D341Med (cell line): ENCODE measurements at places on chromosomes 6 and 20.
A peak's percentile ranks its signal among the peaks of the same experiment; 100 is the strongest.

GRCh38 chr20:21804802-21805201 lies 99.3 kb downstream of the PAX1 start:
- no peak for DNase-seq

- DNase-seq: no peak
Measured at GRCh38 chr6:9593554-9593953, 821.3 kb downstream of the TFAP2A start.

- no peak for DNase-seq
Measured at GRCh38 chr6:4434655-4435054, 299.3 kb upstream of the ECI2 start.

- no peak for DNase-seq
Measured at GRCh38 chr6:131430531-131430930, 142.5 kb upstream of the ARG1 start.

- DNase-seq: peak; percentile 36
Measured at GRCh38 chr20:63521602-63522001, 1.0 kb downstream of the PPDPF start.

- no peak for DNase-seq
Measured at GRCh38 chr6:31782126-31782855, 5.2 kb upstream of the VWA7 start.

- DNase-seq: no peak
Measured at GRCh38 chr6:135306740-135307420, 125.8 kb downstream of the MYB start.

DNA sequence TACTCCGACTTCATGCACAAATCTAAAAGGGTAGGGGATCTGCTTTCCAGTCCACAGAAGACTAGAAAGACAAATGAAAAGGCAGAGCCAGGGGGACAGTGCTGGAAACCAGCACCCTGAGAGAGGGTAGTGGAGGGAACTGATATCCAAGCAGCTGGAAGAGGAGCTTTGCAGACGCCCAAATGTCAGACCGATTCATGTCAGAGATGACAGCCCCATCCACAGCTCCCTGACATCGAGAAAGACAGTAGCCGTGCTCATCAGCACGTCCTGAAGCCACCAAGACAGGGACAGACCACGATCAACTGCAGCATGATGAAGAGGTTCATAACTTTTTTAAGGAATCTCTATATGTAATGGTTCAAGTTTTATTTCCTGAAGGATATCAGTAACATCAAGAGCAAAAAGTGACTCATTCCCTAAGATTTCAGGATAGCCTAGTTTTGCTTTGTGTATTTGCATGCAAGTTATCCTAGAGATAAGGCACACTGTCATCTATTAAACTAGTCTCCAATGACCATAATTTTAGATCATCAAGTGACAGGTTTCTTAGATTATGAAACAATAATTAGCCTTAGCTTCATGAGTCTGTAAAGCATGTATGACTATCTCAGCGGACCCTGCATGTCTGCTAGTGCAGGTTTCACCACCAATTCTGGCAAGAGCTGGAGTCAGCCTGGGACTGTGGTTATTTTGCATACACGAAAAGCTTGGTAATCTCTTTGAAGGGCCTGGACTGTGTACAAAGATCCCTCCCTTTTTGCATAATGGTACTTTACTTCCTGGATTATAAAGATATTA lies 43.0 kb downstream of the PRDM1 start:
- no peak for DNase-seq

DNA sequence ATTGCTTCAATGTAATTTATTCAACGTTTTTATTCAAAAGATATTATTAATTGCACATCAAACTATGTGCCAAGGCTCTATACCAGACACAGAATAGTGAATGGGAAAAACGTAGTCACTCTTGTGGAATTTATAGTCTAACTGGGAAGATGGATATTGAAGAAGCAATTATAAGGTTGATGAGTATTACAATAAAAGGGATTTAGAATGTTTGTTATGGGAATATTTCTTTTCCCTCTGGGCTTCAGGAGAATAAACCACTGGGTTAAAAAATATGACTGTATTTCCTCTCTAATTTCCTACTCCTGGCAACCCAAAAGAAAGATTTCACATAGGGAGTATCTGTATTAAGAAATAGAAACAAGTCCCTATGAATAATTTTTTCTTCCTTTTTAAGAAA lies 25.1 kb upstream of the UTRN start:
- DNase-seq: no peak

- DNase-seq: no peak
Measured at GRCh38 chr6:170243791-170244291, 47.0 kb downstream of the DLL1 start.

DNA sequence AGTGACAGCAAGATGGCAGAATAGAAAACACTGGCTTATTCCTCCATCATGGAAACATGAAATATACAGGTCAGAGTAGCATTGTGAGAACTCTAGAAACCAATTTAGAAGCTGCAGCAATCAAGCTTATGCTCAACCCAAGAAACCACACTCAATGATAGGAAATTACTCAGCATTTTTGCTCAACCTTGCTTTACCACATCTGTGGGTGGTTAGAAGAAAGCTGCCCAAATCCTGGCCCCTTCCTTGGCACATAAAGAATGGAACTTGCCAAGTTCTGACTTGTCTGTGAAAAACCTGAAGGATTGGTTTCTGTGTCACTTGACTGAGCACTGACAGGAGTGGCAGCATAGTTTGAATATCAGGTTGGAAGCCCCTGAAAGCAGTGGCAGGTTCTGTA lies 108.0 kb upstream of the MOCS1 start:
- DNase-seq: no peak

DNA sequence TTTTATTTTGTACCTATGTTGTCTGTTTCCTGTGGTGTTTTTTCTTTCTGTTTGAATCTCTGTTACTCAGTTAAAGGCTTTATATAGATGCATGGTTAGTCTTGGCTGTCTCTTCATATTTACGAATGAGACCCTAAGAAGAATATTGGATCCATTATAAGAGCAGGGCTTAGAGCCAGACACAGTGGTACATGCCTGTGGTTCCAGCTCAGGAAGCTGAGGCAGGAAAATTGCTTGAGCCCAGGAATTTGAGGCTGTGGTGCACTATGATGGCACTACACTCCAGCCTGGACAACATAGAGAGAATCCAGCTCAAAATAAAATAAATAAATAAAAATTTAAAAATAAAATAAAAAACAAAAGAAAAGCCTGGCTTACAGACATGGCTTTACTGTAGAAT lies 211.1 kb downstream of the SOD2 start:
- no peak for DNase-seq

DNA sequence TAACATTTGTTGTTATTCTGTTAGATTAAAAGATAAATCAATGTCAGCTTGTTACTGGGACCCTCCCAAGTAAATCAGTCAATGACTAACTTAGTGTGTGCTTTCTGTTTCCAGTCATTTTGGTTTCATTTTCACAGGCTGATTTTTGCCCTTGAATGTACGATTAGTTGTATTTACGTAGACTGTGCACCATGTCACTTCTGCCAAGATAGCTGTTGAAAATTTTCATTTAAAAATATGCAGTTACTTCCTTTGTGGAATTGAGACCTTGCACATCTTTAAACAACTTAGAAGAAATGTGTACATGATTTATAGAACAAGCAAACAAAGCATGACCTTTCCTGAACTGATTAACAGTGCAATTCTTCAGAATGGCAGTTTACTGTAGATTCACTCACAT lies 944.8 kb upstream of the CITED2 start:
- DNase-seq: no peak

DNA sequence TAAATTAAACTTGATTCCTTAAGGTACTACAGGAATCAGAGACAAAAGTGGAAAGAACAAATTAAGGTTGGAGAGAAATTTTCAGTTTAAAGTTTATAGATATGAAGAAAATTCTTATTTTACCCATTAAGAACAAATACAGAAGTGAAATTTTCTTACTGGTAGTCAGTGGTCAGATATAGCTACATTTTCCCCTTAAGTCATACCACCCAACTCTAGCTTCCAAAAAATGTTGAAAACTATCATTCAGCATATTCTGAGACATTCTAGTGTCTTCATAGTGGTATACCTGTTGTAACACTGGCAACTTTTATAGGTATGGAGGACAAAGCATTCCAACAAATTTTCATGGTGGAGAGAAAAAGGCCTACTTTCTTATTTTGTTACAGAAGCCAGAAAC lies 15.6 kb upstream of the SUMO4 start:
- DNase-seq: no peak

DNA sequence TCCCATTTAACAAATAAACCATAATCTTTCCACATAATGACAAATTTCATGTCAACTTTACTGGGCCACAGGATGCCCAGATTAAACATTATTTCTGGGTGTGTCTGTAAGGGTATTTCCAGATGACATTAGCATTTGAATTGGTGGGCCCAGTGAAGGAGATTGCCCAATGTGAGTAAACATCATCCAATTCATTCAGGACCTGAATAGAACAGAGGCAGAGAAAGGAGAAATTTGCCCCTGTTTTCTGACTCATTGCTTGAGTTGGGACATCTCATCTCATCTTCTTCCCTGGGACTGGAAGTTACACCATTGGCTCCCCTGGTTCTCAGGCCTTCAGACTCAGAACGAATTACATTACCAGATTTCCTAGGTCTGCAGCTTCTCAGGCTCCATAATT lies 142.9 kb downstream of the TPBG start:
- no peak for DNase-seq

DNA sequence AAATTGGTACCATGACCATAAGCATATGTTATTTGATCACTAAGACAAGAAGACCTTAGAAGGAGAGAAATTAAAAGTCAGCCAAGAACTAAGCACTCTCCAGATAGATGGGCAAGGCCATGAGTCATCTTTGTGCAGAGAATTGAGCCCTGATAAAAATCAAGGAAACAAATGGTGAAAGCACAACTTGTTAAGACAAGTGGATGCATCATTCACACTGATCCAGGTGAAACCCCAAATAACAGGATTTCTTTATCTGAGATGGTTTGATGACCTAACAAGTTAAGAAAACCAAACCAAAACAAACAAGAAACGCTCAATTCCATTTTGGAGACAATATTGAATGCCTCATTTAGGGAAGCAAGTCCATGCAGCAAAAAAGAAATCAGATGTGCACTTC lies 121.6 kb downstream of the ADAT2 start:
- no peak for DNase-seq

DNA sequence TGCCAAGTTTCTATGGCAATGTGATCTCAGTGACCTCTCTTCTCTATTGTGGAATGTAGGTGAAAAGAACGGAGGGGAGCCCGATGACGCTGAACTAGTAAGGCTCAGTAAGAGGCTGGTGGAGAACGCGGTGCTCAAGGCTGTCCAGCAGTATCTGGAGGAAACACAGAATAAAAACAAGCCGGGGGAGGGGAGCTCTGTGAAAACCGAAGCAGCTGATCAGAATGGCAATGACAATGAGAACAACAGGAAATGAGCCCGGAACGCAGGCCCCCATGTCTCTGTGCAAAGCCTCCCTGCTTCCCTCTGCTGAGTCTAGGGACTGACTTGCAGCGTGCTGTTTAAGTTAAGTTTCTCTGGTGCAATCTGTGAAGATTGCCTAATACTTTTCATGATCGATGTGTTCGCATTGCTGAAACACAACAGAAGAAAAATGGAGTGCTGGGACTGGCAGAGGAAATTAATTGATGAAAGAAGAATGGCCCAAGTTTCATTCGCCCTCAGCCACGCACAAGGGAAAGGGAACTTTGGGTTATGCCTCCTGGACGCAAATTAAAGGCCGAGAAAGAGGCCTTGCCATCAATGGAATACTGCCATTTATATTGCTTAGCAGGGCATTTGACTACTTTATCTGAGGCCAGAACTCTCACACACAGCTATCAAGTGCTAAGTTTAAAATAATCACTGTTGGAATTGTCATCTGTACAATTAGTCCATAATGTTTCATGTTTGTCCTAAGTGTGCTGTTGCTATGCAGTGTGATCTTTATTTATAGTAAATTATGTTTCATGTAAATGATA lies 146.4 kb downstream of the AKAP7 start:
- DNase-seq: no peak

GRCh38 chr6:53514677-53515076 lies 30.2 kb downstream of the GCLC start:
- DNase-seq: no peak

- no peak for DNase-seq
Measured at GRCh38 chr20:62769346-62770071, 26.8 kb upstream of the MRGBP start.
